HCT116 (cell line): ENCODE measurements at places on chromosomes 2 and 18. TPM values are rescaled to one million over a fixed set of nuclear protein-coding genes. Genes with fewer than 3 reads are reported as not detected.

ANKRD62 gene
- total RNA-seq, result 0.34 TPM

GREB1L gene
- total RNA-seq, result 12.2 TPM

CD226 gene
- 1.2 TPM for total RNA-seq

GAD1 gene
- 11.0 TPM for total RNA-seq

ALPP gene
- total RNA-seq, result 0.34 TPM

GLI2 gene
- total RNA-seq, result 3.4 TPM
